ENCODE measurements at places on chromosomes 16 and 17.

DNA sequence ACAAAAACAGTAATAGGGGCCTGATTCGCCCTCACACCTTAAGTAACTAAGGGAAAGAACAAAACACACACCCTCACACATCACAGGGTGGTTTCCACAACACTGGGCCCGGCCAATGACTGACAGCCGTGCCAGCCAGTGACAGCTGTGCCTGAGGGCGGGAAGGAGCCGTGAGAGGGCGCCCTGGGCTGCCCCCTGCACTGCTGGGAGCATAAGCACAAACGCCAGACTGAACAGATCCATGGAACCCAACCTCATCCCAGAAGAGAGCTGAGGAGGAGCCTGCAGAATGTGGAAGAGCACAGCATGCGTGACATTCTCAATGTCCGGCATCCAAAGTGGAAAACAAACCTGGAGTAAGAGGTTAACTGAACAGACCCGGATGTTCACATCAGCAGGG, 16.0 kb downstream of the CSNK1D start:
- DNase-seq, result no peak

DNA sequence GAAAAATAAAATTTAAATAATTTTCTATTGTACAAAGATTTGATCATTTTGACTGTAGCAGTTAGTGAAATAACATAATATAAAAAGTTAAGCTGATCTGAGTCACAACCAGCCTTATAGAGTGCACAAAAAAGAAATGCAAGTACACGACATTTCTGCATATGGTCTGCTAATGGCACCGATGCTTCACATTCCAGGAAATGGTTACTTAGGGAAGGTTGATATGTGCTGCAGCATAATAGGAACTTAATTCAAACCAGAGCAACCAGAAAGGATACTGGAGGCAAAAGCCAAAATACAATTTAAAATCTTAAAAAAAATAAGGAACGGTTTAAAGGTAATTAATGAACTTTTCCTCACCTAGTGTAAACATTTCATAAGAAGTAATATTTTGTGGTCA, 10.0 kb upstream of the CFDP1 start:
- no peak for DNase-seq

- no peak for DNase-seq
Measured at GRCh38 chr17:57737450-57737849, 7.6 kb downstream of the CCDC182 start.

DNA sequence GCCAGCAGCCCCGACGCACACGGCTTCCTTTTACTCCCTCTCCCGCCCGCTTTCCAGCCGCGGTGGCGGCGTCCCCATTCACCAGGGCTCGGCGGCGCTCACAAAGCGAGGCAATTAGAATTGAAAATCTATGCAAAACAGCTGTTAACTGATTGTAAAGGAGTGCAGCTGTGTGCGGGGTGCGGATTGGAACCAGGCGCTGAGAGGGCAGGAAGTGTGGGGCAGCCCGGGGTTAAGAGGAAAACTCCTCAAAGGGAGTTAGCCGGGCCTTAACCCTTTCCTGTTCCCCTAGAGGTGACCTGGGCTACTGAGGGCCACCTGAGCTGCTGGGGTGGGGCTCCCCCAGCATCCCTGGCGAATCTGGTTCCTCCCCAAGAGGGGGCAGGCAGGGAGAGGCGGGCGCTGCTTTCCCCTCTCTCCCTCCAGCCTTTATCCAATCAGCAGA, 5.8 kb upstream of the GSE1 start:
- no peak for DNase-seq

GRCh38 chr17:63446753-63447470, 806 bp upstream of the CYB561 start:
- no peak for DNase-seq
